ENCODE measurements at places on chromosomes 6 and 20.
A peak's percentile ranks its signal among the peaks of the same experiment; 100 is the strongest.

- no peak for DNase-seq
Measured at GRCh38 chr20:38645351-38645750, 43.7 kb downstream of the ARHGAP40 start.

GRCh38 chr20:1423625-1424106 is 30.8 kb upstream of the FKBP1A start:
- no peak for DNase-seq

DNA sequence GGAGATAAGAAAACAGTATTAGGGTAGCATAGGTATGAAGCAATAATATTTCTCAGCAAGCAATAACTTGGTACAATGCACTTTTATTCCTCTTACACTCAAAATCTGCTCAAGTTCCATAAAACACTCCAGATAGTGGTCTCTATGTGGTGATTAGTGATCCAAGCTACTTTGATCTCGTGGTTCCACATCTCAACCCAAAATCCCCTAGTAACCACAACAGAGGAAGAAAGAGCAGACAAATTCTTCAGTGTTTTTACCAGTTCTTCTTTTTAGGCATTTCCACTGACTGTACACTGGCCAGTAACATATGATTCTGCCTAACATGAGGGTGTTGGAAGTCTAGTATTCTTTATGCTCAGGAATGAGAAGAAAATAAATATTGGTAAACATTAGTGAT is 309.0 kb upstream of the PTCHD4 start:
- DNase-seq: no peak

- no peak for DNase-seq
Measured at GRCh38 chr20:7505152-7505834, 435.0 kb downstream of the HAO1 start.

GRCh38 chr20:6635034-6635736 is 132.3 kb upstream of the BMP2 start:
- DNase-seq: no peak

DNA sequence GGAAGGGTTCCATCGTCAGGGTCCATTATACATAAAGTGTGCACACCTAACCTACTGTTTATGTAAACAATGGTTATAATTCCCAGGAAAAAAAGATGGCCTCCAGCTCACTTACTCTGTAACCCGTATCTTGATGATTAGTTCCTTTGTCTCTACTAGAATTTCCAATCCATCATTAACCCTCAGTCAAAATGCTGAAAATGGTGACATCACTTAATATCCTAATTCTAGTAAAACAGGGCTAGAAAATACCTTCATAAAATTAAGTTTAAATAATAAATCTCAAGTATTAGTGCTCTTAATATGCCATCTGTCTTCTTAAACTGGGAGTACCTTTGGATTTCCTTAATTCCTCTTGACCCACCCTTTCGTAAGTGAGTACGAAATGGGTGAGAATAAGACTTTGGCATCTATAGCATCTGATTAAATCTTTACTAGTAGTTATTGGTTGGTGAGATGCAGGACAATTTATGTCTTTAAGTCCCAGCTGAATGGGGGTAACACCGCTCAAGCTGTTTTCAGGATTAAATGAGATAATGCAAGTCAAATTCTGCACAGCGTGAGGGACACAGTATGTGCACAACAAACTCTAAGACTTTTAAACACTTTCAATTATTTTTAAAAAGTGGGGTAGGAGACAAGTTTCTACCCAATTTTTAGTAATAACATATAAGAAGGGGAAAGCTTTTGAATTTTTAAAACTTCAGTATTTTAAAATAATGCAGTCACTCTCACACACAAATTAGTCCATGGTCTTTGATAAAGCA is 1.6 kb downstream of the HMGN3 start:
- DNase-seq: no peak

DNA sequence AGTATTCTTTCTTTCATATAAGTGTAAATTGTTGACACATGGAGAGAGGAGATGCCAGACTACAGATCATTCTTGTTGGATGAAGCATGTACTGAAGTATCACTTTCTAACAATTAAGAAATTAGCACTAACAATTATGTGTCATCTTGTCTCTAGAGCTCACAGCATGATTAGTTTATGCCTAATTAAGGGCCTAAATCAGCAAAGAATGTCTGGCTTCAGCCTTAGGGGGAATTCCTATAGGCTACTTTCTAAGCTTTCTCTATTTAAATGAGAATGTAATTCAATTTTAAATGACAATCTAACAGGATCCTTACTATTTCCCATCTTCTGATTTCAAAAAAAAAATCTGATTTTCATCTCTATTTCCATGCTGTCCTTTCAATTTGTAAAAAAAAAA is 371.0 kb downstream of the EPHA7 start:
- no peak for DNase-seq

- DNase-seq: no peak
Measured at GRCh38 chr20:52102559-52102958, 89.0 kb downstream of the ZFP64 start.

- DNase-seq: no peak
Measured at GRCh38 chr6:124420116-124420840, 542.0 kb upstream of the RNF217 start.

GRCh38 chr6:31351401-31352309 is 5.3 kb downstream of the HLA-B start:
- DNase-seq: no peak

- peak; percentile 41 for DNase-seq
Measured at GRCh38 chr6:38713812-38714211, 1.3 kb upstream of the DNAH8 start.

DNA sequence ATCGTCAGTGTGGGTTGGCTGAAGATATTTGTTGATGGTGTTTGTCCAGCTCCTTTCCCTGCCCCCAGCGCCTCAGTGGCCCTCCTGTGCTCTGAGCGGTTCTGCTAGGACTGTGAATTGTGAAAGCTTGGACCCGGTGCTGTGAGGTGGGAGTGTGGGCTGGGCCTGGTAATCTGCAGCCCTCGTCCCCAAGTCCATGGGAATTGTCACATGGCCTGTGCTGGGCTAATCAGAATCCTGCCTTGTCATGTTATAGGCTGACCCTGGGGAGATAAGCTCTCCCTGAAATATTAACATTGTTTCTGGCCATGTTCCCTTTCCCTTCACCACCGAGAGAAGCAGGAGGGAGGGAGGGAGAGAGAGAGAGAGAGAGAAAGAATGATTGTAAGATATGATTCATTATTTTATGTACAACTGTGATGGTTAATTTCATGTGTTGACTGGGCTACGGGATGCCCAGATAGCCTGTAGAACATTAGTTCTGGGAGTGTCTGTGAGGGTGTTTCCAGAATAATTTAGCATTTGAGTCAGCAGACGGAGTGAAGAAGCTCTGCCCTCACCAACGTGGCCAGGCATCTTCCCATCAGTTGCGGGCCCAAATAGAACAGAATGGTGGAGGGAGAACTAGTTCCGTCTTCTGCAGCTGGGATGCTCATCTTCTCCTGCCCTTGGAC is 62.4 kb downstream of the TFAP2C start:
- DNase-seq: no peak

DNA sequence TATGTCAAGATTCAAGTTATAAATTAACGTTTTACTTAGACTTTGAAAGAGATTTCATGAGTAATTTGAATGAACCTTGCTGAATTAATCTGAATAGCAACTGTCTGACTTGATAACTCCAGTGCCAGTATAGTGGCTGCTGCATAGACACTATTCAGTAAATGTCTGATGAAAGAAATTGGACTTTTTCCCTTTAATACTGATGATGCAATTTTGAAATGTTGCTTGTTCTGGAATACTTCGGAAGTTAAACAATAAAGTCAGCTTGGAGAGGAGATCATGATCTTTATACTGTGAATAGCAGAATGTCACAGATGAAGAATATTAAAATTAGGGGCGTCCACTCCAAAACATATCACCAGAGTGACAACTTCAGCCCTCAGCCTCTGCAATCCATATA is 3.6 kb upstream of the PGBD1 start:
- DNase-seq: no peak

- DNase-seq: no peak
Measured at GRCh38 chr6:117138425-117138824, 126.9 kb upstream of the VGLL2 start.
